ENCODE measurements at places on chromosomes 6 and 20.

DNA sequence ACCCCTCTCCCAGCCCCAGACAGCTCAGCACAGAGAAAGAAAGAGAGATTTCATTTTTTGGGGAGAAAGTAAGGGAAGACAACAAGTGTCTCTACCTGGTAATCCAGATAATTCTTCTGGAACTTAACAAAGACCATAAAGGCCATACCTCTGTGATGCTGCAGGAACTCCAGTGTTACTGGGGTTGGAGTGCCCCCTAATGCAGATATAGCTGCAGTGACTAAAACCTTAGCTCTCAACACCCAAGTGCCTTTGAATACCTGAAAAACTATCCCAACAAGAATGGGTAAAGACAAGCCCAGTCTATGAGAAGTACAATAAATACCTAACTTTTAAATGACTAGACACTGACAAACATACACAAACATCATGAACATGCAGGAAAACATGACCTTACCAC is 365.3 kb upstream of the PTCHD4 start:
- DNase-seq = no peak

- no peak for DNase-seq
Observed at GRCh38 chr6:158867381-158868121, 48.4 kb upstream of the EZR start.

DNA sequence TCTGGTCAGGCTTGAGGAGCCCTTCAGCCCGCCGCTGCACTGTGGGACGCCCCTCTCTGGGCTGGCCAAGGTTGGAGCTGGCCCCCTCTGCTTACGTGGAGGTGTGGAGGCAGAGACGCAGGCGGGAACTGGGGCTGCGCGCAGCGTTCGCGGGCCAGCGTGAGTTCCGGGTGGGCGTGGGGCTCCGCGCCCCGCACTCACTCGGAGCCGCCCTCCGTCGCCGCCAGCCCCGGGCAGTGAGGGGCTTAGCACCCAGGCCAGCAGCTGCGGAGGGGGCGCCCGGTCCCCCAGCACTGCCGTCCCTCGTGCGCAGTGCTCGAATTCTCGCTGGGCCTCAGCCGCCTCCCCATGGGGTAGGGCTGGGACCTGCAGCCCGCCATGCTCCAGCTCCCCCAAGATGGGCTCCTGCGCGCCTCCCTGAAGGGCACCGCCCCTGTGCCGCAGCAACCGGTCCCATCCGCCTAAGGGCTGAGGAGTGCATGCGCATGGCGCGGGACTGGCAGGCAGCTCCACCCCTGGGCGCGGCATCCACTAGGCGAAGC is 695.9 kb downstream of the EPHA7 start:
- no peak for DNase-seq

DNA sequence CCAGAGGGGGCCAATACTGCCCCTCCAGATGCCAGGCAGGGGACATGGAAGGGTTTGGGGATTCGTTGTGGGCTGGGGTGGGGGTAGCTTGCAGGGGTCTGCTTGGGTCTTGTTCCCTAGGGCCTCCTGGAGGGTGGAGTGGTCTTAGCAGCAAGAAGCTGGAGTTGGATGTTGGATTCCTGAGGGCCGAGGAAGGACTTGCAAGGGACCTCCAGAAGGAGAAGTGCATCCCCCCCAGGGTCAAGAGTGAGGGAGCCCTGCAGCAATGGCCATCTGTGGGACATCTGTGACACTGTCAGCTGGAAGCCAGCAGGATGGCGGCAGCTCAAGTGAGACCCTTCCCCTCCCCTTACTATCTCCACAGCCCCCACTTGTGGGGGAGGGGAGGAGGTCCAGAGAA is 25.4 kb upstream of the CCN5 start:
- no peak for DNase-seq

- no peak for DNase-seq
Observed at GRCh38 chr20:45311589-45312211, 3.6 kb upstream of the MATN4 start.

GRCh38 chr6:161186173-161186769 is 87.6 kb downstream of the AGPAT4 start:
- no peak for DNase-seq

DNA sequence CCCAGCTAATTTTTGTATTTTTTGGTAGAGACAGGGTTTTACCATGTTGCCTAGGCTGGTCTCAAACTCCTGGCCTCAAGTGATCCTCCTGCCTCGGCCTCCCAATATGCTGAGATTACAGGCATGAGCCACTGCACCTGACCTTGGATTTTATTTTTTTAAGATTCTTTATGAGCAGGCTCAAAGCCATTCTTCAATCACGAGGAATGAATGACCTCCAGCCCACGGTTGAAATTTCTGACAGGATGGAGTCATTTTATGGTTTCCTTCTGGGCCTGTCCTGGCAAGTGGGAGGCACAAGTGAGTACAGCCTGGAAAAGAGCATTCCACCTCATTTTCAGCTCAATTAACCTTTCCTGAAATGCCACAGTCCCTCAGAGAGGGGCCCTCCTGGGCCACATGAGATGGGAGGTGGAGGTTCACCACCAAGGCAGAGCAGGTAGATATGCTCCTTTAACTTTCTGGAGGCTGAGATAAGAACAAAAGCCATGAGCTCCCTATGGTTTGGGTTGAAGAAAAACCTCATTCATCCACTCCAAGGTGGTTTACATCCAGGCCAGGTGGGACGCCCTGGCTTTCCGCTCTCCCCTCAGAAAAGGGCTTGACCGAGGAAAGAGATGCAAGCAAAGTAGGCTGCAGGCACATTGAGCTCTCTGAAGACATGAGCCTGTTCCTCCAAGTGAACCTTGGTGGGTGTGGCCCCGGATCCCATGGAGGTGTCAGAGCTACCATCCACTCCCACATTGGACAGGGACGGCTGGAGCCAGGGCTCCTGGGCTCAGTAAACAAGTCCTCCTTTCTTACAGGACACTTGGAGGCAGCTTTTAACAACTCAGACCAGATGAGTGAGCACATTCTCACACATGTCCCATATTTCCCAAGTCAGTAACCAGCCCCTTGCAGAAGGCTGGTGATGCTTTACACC is 208.5 kb upstream of the SSTR4 start:
- no peak for DNase-seq

DNA sequence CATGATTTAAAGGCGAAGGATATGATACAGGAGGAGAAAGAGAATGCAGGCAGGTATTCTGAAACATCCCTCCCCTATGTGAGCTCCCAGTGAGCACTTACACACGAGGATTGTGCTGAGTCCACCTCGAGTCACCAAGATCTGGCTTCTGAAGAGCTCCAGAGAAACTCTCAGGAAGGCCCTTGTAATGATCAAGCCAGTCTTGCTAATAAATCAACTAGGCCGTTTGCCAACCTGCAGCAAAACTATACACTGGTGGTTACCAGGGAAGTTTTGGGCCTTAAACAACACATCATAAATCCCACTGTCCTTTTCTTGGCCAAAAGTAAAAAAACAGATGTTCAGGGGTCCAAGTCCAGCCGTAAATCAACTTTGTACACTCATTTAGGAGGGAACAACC is 79.2 kb downstream of the STXBP5 start:
- DNase-seq = no peak

- no peak for DNase-seq
Observed at GRCh38 chr20:54028276-54029011, 42.0 kb downstream of the BCAS1 start.

- DNase-seq = no peak
Observed at GRCh38 chr6:33696548-33697518, 14.7 kb downstream of the UQCC2 start.

GRCh38 chr6:22363714-22364239 is 66.9 kb upstream of the PRL start:
- DNase-seq = no peak

DNA sequence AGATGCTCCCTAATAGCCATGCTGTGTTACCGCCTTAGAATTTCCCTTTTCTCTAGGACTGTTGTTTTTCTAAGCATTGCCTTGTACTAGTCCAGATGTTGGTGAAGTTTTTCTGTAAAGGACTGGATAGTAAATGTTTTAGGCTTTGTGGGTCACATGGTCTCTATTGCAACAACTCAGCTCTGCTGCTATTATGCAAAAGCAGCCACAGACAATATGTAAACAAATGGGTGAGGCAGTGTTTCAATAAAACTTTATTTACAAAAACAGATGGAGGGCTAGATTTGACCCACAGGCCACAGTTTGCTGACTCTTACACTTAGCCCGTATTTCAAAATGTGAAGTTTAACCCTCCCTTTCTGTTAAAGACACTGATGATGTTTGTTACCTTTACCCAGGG is 207.6 kb upstream of the MYLIP start:
- DNase-seq = no peak

GRCh38 chr6:155678361-155678760 is 222.7 kb upstream of the NOX3 start:
- no peak for DNase-seq

GRCh38 chr6:46526607-46527006 is 35.4 kb upstream of the RCAN2 start:
- DNase-seq = no peak

- DNase-seq = no peak
Observed at GRCh38 chr20:39623584-39624234, 661.6 kb downstream of the DHX35 start.

DNA sequence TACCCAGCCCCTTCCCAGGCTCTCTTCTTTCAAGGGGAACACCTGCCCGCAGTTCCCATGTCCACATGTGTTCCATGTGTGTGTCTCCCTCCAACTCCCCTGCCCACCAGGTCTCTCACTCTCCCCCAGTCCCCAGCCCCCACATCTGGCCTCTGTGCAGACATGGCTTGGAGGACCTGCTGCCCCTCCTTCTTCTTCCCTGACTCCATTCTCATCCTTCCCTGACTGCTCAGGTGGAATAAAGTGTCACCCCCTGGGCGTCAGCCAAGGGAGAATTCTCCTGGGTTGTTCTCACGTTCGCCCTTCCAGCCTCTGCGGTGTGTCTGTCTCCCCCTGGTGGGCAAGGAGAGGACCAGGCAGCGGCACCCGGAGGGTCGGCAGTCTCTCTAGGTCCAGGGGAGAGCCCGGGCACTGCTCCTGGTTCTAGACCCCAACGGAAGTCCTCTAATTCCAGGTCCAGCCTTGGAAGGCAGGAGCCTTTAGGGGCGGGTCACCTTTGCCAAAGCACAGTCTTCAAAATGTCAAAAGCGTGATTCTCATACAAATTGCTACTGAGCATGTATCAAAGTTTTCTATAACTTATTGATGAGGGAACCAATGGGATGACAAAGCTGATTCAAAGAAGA is 50.5 kb downstream of the EBF4 start:
- no peak for DNase-seq

GRCh38 chr6:150435832-150436231 is 67.0 kb downstream of the IYD start:
- no peak for DNase-seq

- DNase-seq = no peak
Observed at GRCh38 chr6:138653435-138653834, 120.1 kb upstream of the CCDC28A start.

GRCh38 chr20:45019027-45019761 is 52.9 kb downstream of the STK4 start:
- DNase-seq = no peak

DNA sequence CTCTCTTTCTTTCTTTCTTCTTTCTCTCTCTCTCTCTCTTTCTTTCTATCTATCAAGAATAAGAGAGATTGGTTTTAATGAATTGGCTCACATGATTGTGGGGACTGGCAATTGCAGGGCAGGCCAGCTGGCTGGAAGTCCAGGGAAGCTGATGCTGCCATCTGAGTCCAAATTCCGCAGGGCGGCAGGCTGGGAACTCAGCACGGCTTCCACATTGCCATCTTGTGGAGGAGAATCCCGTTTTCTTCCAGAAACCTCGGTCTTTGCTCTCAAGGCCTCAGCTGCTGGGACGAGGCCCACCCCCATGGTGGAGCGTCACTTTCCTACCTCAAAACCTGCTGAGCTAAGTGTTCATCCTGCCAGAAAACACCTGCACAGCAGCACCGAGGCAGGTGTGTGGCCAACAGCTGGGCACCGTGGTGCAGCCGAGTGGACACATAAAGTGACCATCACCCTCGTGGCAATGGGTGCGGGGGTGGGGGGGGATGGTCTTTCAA is 58.8 kb upstream of the SLCO4A1 start:
- DNase-seq = no peak

DNA sequence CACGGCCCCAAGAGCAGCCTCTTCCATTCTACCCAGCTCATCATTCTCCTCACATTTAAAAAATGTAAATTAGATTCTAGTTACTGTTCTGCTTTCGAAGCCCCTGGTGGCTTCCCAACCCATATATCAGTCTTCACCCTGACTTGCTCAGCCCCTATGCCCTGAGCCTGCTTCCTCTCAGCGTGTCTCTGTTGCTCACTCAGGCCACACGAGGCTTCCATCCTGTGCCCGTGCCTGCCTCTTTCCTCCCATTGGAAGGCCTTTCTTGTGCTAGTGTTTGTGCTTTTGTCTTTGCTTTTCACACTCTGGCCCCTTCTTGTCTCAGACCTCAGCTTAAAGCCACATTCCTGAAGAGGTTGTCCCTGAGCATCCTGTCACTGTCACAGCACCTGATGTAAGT is 78.1 kb downstream of the AFDN start:
- DNase-seq = no peak

GRCh38 chr20:33846291-33846935 is 35.3 kb downstream of the CHMP4B start:
- no peak for DNase-seq

DNA sequence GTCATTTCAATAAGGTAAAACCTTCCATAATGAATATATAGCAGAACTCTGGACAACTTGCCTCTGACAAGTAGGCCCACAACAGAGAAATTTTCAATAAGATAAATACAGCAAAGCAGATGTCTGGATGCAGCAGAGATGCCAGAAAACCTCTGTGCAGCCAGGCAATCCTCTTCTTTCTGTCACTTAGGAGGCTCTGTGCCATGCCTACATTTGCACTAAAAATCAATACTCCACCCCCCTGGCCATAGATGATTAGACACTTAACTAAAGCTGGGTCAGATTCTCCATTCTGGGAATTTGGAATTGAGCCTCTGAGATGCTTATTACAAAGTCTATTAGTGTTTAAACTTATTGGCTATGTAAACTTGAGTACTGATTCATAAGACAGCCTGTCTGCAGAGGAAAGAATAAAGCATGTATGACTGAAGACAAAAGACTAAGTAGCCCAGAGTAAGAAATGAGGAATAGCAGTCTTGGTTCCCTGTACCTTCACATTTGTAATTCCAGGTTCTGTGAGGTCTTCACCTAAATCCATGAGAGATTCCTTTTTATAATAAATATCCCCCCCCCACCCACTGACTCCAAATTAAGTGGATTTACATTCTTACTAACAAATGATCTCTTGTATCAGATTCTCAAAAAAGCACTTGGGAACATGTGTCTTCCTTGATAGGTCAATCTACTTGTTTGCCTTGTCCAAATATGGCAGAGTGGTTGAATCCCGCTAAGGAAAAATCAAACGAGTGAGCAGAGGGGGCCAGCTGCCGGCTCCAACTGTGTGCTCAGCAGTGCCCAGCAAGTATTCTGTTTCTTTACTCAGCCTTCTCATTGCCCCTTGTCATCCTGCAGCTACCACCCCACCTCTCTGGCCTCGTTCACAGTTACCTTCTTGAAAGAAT is 20.4 kb downstream of the MAN1A1 start:
- DNase-seq = no peak

GRCh38 chr6:72476646-72477045 is 145.2 kb upstream of the KCNQ5 start:
- DNase-seq = no peak

GRCh38 chr6:15109338-15110090 is 136.4 kb upstream of the JARID2 start:
- no peak for DNase-seq
